ENCODE measurements at places on chromosomes 12 and 14.

DNA sequence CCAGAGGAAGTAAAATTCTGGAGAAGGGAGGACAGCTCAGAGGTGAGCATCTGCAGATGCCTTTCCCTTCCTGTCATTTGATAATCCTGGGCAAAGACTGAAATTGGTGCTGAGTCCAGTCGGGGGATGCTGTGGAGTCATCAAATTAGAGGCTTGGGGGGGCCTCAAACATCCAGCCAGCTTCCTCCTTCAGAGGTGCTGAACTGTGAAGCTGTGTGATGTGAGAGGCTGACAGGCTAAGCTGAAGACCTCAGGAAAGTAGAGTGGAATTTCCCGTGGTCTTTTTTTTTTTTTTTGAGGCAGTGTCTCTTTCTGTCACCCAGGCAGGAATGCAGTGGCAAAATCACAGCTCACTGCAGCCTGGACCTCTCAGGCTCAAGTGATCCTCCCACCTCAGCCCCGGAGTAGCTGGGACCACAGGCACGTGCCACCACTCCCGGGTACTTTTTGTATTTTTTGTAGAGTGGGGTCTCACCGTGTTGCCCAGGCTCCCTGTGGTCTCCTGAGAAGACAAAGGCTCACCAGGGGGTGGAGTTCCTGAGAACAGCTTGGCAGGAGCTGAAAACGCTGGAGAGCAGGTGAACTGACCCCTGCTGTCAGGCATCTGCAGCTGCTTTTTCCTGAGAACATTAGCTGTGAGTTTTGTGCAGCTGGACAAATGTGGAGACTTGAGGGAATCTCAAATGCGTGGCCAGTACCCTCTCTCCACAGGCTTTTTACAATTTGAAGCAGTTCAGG, 6.1 kb upstream of the TCL1B start:
- DNase-seq, result no peak

- no peak for DNase-seq
Measured at GRCh38 chr12:1716911-1717310, 26.0 kb downstream of the ADIPOR2 start.

DNA sequence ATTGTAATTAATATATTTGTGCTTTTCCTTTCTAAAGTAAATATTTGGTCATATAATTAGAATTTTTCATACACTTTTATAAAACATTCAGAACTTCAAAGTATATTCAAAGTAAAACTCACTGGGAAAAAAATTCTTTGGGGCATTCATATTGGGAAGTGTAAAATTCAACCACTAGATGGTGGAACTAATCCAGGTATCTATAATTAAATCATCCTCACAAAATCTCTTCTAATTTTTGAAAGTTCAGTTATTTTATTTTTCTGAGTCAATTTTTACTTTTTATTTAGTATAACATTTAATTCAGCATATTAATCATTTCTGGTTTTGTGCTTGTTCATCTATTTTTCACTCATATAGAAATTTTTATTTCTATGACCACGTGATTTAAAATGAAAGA, 81.0 kb downstream of the NTS start:
- DNase-seq, result no peak

DNA sequence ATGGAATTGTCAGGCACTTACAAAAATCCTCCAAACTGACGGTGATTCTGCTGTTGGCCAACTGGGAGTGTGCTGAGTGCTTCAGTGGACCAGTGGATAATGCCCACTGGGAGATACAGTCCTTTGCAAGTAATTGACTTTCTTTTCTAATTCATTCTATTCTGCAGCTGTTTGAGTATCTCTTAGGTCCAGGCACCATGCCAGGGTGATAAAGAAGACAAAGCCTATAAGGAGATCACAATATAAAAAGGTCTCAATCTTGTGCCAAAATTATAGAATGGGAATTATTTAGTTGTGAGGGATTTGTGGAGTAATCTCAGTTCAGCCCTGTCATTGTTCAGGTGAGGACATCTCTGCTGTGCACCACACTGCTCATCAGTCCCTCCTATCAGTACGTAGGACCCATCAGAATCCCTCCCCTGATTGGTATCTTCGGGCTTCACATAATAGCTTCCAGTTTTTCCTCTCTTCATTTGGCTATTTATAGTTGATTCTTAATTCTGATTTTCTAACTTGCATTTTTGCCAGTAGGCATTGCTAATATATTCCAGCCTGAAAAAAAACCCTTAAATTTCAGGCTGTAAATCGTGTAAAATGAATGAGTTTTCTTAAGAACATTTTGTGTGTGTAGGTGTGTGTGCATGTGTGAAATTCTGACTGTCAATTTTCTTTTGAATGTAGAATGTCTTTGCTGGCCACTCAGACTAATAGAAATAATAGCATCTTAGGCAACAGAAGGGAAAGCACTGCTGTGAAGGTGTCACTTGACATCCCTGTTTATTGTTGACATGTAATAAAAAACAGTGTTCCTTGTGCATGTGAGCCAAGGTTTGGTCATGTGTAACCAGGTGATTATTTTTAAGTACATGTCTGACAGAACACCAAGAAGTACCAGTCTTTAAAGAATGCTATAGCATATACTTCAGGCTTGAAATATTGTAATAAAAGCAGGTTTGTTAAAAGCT, 457.6 kb upstream of the RGS6 start:
- DNase-seq, result no peak

All from activated CD8-positive, alpha-beta memory T cell treated with anti-CD3 and anti-CD28 coated beads, Interleukin-2, amount 10 ng/mL, durations not matched to agents 7 days and 5 days (primary cell).